Fibroblast of skin of left quadriceps (primary cell): ENCODE measurements at places on chromosomes 4 and X.

DNA sequence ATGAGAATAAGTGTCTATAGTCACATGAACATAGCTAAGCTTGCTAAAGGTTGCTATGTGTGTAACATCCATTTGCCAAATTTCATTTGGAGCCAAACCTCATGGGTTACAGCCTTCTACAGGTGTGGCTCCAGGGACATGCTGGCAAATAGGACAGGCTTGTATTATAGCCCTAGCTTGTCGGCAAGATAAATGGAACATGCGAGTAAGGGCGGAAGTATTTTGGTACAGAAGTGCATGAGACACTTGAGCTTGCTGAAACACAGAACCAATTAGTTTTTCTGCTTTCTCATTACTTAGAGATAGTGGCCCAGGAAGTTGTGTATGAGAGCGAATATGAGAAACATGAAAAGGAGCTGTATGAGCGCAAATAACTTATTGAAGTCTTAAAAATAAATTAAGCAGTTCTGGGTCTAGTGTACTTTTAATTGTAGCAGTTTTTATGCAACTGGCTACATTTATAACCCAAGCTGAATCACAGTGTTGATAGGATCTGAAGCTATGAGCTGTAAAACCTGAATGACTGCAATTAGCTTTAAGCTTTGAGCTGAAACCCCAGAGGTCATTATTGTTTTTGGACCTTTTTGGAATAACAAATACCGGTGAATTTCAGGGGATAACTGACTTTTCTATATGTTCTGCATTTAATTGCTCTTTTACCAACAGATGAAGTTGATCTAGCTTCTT lies 64.6 kb downstream of the KDM5C start:
- no peak for DNase-seq

DNA sequence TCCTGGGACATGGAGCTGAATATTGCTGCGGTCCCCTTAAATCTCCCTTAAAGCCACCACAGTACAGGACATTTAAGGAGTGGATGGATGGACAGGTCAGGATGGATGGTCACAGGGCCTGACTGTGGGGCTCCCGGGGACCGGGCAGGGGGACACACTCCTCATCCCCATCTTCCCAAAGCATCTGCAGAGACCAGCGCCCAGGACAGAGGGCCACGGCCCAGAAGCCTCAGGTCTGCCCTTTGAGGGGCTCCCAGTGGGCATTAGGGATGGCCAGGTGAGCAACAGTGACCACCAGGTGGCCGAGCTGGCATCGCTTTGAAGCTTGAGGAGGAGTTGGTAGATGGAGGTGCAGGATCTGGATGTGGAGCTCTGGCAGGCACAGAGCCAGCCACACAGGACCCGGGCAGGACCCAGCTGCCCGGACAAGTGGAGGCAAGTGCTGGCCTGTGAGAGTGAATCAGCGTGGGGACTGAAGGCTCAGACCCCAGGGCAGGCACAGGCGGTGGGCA lies 51.4 kb downstream of the ABLIM2 start:
- DNase-seq: no peak

- DNase-seq: peak; percentile 92
Measured at GRCh38 chr4:107896158-107896645, 35.1 kb upstream of the CYP2U1 start.

DNA sequence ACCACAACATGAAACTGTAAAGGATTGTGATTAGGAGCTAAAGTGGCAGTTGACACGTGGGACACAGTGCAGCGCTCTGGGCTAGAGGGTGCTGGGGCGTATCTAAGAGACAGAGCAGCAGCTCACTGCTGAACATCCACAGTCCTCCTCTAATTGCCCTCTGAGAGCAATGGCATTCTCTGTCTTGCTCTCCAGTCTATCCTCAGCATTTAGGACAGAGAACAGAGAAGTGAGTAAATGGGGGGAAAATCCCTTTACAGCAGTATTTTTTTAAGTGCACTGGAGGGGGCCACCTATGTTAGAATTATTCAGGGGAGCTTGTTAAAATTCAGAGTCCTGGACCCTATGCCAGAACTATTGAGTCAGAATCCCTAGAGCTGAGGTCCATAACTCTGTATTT lies 4.2 kb upstream of the TMEM154 start:
- no peak for DNase-seq
